ENCODE measurements at places on chromosomes 7 and 10. TPM values are rescaled to one million over a fixed set of nuclear protein-coding genes. Genes with fewer than 3 reads are reported as not detected.

DNA sequence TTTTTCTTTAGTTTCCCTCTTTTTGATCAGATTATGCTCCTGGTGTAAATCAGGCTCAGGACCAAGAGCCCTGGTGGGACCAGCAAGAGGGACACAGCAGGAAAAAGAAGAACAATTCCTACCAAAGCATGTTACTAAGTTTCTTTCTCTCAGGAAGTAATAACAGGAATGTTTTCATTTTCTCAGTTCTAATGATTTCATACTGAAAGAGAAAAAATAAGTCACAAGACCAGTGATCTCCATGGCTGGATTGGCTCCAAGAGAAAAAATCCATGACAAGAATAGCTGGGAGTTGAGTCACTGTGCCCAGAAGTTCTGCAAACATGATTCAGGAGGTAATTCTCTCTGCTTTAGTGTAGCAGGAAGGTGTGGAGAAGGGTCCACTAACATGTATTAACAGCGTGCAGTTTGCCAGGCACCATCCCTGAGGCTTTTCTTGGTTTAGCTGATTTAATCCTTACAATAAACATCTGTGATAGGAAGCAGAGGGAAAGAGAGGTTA is 23.8 kb upstream of the IFIT2 start:
- DNase-seq = peak; percentile 94

DNA sequence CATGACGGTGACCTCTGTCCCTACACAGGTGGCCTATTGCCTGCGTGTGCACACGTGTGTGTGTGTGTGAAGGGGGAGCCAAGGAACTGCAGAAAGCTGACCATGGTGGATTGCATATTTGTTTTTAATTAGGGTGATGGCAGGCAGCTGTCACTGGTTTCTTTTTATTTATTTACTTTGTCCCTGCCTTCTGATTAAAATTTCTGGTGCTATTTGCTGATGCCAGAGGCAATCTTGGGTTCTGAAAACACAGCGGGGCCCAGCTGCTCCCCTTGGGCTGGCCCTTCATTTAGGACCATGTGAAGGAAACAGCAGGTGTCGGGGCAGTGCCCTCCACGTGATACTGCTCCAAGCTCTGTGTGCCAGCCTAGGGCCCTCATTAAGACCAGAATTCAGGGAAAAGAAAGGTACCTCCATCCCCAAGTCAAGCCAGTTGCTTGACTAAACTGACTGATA is 71.3 kb upstream of the PODXL start:
- DNase-seq = peak; percentile 60

DNA sequence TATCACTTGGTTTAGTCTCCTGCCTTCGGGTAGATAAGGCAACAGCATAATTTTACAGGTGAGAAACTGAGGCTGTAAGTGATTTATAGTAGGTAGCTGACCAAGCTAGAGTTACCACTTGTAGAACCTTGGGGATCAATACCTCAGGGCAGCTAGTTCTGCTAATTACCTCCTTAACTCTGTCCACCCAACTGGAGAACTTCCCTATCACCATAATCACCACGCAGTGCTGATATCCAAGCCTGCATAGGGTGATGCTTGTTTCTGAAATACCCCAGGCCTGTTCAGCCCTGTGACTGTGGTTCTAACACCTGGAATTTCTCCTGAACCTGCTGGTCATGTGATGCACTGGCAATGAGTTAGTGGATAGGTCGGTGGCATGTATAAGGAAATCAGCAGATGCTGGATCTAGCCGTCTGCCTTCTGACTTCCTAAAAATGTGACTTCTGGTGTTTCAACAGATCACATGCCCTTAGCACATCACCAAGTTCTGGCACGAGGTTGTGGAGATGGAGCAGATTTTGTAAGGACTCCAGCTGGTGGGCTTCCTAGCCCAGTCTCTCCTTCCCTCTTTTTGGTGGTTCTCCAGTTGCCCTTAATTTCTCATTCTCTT is 15.3 kb downstream of the PLAU start:
- DNase-seq = no peak

DNA sequence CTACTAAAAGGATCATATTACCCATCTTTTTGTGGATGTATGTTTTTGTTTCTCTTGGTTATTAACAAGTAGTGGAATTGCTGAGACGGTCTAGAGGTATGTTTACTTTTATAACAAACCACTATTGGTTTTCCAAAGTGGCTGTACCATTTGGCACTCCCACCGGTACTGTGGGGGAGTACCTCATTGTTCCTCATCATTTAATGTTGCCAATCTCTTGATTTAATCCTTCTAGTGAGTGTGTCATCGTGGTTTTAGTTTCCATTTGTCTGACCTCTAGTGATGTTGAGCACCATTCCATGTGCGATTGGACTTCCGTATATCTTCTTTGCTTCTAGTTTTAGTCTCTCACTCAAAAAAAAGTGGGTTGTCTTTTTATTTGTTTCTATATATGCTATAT is 50.4 kb downstream of the RBM33 start:
- DNase-seq = peak; percentile 44

- no peak for DNase-seq
Observed at GRCh38 chr10:8245131-8245813, 190.8 kb downstream of the GATA3 start.

DNA sequence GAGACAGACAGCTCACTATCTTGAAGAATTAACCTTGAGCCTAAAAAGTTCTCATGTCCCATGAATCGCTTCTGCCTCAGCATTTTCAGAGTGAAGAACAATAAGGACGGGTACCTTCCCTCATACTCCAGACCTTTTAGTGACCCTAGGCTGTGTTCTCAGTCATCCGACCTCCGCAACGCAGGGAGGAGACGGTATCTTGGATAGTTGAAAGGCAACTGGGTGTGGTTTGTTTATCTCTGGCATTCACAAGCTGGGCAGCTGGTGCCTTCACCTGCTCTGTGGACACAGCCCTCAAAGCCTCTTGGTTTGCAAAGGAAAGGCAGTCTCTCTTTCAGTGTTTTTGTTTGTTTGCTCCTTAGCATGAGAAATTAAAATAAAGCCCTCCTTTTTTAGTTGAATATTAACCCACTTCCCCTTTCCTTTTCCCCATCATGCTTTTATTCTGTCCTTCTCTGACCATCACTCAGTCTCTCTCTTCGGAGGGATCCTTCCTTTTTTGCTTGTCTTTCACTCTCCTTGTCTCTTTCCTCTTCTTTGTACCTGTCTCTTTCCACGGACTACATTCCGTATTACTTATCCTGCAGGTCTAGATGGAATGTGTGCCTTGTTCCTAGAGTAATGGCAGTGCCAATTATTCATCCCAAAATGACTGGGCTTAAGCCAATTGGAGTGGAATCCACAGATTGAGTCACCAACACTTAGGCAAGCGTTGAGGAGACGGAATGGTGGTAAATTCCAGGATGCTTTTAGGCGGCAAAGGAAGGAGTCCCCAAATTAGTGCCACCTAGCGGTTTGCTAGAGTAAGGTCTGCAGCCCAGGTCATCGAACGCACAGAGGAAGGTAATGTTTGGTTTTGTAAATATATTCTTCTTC is 45.8 kb downstream of the PRR15 start:
- DNase-seq = peak; percentile 86

GRCh38 chr7:29224726-29225125 is 30.2 kb downstream of the CHN2 start:
- no peak for DNase-seq

- DNase-seq = peak; percentile 55
Observed at GRCh38 chr10:86711513-86712316, 43.4 kb downstream of the LDB3 start.

DNA sequence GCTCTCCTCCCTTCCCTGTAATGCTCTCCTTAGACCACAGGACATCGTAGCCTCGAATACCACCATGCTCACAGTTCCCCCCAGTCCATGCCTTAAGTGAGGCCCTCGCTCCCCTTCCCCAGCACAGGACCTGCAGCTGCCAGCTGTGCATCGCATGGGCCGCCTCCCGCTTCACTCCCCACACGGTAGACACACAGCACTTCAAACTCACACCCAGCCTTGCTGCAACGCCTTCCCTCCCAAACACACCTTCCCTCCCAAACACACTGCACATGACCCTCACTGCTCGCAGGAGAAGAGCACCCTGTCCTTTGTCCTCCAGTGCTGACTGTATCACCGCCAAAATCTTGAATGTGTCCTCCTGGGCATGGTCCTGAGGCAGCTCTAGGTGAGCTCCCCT is 42.6 kb downstream of the COBL start:
- no peak for DNase-seq

DNA sequence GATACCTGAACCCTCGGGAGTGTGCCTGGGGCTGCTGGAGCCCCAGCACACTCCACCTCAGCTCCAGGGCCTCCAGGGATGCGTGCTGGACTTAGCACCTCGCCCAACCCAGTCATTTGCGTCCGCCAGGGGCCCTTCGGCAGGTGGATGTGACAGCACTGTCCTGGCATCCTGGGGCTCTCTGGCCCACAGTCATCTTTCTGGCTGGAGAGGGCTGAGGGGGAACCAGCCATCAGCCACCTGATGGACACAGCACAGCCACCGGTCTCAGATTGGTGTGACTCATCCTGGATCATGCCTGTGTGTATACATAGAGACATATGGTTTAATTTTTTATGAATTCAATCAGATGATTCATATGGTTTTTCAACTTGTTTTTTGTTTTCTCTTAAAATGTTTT is 11.1 kb downstream of the ZNF775 start:
- no peak for DNase-seq

DNA sequence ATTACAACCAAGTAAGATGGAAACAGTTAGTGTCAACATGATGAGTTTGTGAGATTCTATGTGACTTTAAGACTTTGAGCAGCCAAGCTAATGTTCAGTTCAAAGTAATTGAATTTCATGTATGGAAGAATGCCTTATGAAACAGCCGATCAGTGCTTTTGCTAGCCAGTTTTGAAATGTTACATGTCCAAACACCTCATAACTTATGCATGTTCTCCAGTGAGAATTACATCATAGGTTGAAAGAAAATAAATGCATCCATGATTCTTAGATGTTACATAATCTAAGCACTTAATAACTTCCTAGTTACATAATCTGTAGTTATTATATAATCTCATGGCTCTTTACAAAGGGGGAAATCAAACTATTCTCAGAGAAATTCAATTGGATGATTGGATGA is 211.3 kb downstream of the BICC1 start:
- DNase-seq = no peak

- DNase-seq = no peak
Observed at GRCh38 chr7:130956417-130957136, 222.6 kb upstream of the KLF14 start.

- DNase-seq = peak; percentile 70
Observed at GRCh38 chr7:122887198-122887597, 938 bp upstream of the CADPS2 start.

DNA sequence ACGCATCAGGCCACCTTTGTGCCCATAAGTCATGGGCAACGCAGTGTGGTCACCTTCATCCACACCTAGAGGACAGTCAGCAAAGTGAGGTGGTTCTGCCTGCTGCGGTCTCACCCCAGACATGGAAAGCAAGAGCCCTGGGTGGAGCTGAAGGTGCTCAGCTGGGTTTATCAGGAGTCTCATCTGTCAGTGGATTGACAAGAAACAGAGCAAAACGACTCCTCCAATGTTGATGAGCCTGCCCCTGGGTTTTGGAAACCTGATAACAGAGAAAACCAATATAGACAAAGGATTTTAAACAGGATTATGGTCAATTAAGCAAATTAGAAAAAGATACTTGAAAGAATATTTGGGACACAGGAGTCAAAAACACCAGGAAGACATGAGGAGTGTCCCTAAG is 229.3 kb upstream of the PRSS58 start:
- DNase-seq = no peak

DNA sequence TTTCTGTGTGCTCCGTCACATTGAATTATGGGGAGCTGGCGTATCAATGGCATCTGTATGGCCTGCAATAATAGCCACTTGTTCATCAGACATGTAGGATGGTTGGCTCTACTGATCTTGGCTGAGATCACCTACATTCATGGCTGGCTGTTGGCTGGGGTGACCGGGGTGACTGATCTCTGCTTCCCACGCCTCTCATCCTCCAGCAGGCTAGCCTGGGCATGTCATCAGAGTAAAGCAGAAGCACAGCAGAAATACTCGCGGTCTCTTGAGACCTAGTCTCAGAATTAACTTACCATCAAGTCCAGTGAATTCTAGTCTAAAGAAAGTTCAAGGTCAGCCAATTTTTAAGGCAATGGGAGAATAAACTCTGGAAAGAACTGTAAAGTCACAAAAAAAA is 257.7 kb upstream of the GLI3 start:
- DNase-seq = peak; percentile 30

DNA sequence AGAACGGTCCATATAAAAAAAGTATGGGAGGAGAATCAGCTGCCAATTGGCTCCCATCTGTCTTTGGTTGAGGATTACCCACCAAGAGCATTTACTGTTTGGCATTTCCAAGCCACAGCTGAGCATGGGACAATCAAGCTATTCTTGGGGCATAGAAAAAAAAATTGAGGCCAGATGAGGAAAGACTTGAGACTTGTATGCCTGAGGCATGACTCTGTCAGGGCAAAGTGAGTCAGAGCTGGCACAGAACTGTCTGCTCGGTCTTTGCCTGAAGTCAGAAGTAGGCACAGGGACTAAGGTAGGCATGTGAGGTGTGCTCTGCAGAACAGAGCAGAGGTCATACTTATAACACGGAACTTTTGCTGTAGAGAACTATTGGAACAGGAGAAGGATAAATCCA is 126.5 kb upstream of the CHRM2 start:
- peak; percentile 92 for DNase-seq

The DPCD gene
- total RNA-seq = 45.3 TPM

The TFR2 gene
- total RNA-seq = not detected

The OPN1SW gene
- total RNA-seq = 2.8 TPM

The CLEC5A gene
- 0.16 TPM for total RNA-seq

The TMEM225B gene
- 1.4 TPM for total RNA-seq

The KIF11 gene
- 1.9 TPM for total RNA-seq

The INSYN2A gene
- 2.3 TPM for total RNA-seq

The TCERG1L gene
- not detected for total RNA-seq

The EMX2 gene
- total RNA-seq = not detected

The WNT2 gene
- not detected for total RNA-seq

Measured in myocyte (in vitro differentiated cells).